Activated CD4-positive, alpha-beta T cell treated with anti-CD3 and anti-CD28 coated beads, Interleukin-2, Interleukin-4, amounts not matched to agents 100 ng/mL and 50 ng/mL, durations not matched to agents 16 hours and 8 hours (primary cell): ENCODE measurements at places on chromosomes 2 and 18.

- DNase-seq: no peak
Measured at GRCh38 chr2:2581331-2582159, 250.5 kb upstream of the MYT1L start.

DNA sequence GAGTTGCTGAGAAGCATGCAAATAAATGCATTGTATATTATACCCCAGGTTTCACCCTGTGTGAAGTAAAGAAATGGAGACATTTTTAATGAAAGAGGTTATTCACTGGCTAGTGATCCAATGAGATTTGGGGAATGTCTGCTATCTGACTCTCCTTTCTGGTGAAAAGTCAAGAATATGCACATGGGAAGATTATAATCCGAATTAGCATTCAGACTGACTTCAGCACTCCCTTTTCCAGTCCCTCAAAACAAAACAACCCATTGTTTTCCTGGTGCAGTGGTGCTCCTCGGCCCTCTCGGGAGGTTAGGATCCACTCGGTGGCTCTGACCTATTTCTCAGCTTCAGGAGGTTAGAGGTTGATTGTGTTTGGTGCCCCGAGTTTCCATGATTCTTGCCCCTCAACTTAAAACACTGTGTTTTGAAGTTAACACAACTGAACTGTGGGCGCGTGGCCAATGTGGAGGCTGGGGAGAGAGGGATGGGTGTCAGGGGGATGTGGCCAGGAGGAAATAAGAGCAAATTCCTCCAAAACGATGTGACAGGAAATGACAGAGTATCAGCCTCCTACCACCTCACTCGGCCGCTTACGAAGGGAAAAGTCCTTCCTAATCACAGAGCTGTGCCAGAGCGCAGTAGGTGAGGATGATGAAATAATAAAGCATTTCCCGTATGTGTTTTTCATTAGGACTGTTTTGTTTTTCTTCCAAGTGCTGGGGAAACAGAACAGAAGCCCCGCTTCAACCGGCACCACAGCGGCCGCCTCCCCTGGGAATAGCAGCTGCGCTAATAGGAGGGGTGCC is 440.1 kb downstream of the MTX2 start:
- DNase-seq: no peak

DNA sequence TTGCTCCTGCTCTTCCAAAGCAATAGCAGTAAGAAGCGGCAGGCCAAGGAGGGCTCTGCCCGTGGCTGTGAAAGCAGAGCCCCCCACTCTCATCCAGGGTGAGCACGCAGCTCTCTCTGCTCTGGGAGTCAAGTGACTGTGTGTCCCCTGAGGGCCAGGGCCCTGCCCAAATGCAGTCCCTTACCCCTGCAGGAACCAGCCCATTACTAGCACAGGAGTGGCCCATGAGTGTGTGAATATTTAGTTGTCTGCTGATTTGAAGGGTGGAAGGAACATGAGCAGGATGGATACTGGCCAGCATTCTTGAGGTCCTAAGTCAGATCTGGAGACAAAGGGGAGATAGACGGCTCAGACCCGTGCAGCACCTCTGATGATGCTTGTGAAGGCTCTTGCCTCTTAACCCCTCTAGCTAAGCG is 69.7 kb upstream of the FOSL2 start:
- DNase-seq: no peak

- DNase-seq: no peak
Measured at GRCh38 chr2:46697830-46698323, 217.7 kb downstream of the MCFD2 start.

DNA sequence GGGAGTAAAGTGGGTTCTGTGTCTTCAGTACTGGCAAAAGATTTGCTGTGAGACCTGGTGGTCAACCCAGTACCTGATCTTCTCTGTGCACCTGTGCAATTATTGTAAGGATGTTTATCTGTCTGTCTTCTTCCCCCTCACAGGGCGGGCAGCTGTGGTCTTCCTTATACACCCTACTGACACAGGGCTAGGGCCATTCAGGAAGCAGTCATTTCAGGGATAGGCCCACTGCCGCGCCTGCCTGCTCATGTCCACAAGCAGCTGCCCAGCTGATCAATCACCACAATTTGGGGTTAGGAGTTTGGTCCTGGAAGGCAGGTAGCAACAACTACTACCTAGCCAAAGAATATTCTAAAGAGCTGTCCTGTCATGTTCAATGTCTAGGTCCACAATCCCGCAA is 1.2 kb upstream of the CNNM4 start:
- no peak for DNase-seq

GRCh38 chr18:3425030-3425429 is 24.9 kb upstream of the TGIF1 start:
- DNase-seq: no peak

- no peak for DNase-seq
Measured at GRCh38 chr2:30684516-30684915, 122.7 kb downstream of the CAPN13 start.

- DNase-seq: peak; percentile 93
Measured at GRCh38 chr2:28449488-28450395, 46.1 kb upstream of the PLB1 start.

- no peak for DNase-seq
Measured at GRCh38 chr18:75173125-75173432, 35.9 kb downstream of the PTGR3 start.
